ENCODE measurements at places on chromosomes 6 and 20. TPM values are rescaled to one million over a fixed set of nuclear protein-coding genes. Genes with fewer than 3 reads are reported as not detected.

The RIMS4 gene
- total RNA-seq = 44.2 TPM

The CD24 gene
- total RNA-seq = 2,327 TPM

The COL11A2 gene
- 3.5 TPM for total RNA-seq

The FLRT3 gene
- 0.80 TPM for total RNA-seq

The SLC22A7 gene
- not detected for total RNA-seq

The TDRD6 gene
- not detected for total RNA-seq

All from H1 (cell line).